Aorta (tissue), 5 donors: ENCODE measurements at places on chromosomes 7 and 10. TPM values are rescaled to one million over a fixed set of nuclear protein-coding genes. Genes with fewer than 3 reads are reported as not detected.

GRCh38 chr10:15379078-15379477 is 8.0 kb upstream of the FAM171A1 start:
- DNase-seq: no peak

DNA sequence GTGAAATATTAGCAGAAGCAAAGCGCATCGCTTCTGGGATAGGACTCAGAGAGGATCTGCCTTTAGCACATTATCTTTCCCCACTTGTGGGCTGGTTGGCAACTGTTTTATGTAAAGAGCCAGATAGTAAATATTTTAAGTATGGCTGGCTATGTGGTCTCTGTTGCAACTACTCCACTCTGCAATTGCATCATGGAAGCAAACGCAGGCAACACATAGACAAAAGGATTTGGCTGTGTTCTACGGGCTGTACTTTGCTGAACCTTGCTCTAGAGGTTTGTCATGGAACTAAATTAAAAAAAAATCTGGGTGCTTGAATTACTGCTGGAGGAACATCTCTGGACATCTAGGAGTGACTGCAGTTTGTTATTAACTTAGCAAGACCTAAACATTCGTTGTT is 307.8 kb upstream of the TPK1 start:
- no peak for DNase-seq

GRCh38 chr7:85286446-85286845 is 99.6 kb upstream of the SEMA3D start:
- no peak for DNase-seq

- no peak for DNase-seq
Measured at GRCh38 chr7:99788554-99788953, 4.6 kb upstream of the CYP3A4 start.

- no peak for DNase-seq
Measured at GRCh38 chr7:111174510-111174909, 83.6 kb downstream of the LRRN3 start.

DNA sequence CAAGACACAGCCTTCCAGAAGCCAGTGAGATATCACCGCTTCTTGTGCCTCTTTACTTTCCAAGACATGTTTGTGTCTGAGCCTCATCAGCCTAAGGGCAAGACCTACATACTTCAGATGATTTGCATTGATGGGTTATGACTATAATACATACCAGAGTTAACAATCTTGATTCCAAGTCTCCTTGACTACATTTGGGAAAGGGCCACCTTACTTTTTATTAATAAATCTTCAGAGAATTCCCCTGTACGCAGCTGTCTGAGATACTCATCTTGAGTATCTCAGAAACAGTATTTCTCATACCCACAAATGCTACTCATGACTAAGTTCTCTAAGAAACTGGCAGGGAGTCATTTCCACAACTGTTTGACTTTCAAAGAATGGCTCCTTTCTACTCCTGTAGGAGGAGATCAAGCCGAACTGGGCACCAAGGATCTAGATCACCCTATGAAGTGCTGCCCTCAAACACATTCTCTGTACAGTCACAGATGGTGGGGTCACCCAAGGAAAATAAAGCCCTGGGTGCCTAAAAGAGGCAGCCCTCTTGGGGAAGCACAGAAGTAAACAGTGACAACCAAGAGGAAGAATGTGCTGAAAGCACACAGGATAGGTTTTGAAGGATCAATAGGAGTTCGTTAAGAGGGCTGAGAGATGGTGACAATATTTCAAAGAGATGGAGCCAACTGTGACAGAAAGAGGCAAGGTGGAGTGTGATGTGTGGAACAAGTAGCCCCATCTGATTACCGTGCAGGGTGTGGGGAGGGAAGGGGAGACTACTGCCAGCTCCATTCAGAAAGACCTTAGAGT is 138.9 kb downstream of the JAZF1 start:
- DNase-seq: no peak

- no peak for DNase-seq
Measured at GRCh38 chr10:17076626-17077345, 52.8 kb downstream of the CUBN start.

DNA sequence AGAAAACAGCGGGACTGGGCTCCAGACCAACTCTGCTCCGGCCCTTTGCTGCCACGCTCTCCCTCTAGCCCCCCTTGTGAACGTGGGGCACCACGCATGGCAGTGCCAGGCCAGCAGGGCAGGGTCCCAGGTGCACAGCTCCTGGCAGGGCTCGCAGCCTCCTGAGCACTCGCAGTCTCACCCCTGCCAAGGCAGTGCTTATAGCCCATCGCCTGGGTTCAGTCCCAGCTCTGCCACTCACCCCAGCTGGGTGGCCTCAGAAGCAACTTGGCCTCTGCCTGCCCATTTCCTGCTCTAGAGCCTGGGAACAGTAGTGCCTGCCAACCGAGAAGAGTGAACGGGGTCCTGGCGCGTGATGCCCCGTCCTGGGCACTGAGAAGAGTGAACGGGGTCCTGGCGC is 36.3 kb downstream of the CFAP46 start:
- no peak for DNase-seq

DNA sequence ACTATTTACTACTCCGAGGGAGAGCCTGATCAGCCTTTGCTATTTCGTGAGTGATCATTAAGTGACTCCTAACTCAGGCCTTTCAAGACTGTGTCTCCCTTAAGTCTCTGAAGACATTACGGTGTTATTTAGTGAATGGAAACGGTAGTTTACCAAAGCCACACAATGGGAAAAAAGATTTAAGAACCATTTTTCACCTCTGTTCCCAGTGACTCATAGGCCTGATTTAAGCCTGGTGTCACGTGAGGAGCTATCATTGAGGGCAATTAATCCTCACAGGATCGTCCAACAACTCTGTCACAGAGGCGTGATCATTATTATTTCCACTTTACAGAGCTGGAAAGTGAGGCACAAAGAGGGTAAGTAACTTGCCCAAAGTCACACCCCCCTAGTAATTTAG is 20.3 kb downstream of the C10orf90 start:
- DNase-seq: no peak

GRCh38 chr7:143973870-143974416 is 19.3 kb downstream of the OR2F1 start:
- no peak for DNase-seq

DNA sequence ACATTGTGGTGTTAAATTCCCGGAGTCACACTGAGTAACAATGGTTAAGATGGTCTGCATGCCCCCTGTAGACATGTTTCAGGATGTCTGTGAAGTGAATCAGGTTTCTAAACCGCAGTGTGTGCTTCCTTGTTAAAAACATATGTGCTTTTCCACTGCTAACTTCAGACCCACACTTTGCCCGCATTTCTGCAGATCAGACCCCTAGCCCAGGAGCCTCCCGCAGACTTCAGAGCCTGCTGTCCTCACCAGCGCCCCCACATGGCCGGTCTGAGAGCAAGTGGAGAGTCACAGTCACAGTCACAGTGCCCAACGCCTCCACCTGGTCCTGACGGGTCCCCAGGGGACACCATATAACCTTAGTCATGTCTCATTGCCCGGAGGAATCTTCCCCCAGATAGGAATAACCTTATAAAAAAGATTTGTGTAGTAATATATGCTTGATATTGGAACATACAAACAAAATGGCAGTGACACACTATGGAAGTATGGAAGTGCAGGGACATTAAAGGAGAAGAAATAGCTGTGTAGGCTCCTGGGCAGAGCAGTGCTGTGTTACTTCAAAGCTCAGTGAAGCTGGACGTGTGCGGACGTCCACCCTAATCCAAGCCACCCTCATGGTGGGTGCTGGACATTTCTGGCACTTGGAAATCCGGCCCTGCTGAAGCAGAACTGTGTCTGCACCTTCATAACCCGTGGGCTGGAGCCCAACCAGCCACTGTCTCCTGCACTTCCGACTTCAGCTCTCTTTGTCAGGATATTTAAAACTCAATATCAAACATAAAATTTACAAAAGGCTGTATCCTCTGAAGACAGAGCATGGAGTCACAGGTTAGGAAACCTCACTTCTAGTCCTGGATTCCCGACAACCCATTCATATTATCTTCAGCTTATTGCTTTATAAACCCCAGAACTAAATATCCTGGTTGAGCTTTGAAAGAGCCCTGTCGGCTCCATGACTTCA is 29.0 kb downstream of the GSTO2 start:
- no peak for DNase-seq

- no peak for DNase-seq
Measured at GRCh38 chr10:126009650-126010049, 113.3 kb downstream of the FANK1 start.

DNA sequence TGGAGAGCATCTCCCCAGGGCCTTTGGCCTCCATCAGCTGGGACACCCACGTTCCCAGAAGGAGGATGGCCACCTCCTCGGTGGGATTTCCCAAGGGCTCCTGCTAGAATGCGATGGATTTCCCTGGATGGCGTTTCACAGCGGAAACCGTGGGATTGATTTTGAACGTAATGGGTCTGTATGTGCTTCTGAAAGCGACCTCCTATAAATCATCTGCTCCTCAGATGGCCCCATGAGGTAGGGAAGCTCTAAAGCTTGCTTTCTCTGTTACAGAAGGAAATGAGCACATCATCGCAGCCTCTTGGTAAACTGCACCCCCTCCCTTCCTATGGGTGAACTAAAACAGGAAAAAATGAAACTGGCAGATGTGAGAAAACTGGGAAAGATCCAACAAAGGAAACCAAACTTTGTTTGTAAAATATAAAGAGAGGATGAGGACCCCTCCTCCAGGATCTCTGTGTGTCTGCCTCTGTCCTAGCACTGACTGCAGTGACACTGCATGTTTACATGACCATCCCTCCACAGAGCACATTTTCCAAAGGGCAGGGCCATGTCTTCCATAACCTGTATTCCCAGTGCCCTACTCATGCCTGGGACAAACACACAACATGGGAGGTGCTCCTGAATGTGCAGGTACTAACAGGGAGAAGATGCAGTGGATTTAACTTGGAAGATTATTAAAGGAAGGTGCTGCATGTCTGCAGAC is 57.6 kb downstream of the LYZL1 start:
- no peak for DNase-seq

DNA sequence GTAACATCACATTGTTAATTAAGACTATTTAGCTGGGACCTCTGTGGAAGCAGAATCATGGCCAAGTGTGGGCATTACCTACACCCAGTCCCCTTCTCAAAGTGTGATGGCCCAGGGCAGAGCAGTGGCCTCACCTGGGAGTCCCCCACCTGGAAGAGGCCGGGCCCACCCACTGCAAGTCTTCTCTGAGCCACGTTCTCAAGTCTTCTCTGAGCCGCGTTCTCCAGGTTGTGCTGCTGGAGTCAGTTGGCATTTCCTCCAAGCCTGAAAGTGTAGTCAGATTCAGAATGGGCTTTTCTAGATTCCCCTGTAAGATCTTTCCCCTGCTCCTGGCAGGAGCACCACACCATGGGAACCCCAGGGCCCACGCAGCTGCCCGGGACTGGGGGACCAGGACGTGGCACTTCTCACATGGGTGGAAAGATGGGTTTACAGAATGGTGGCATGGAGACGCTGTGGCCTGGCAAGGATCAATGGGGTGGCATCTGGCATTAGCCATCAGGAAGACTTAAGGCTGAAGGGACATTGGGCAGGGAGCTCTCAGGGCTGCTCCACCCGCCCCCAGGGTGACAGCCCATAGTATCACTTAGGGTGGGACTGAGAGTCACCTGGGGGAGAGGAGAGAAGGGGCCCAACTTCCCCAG is 68.0 kb downstream of the MKI67 start:
- DNase-seq: peak; percentile 69

DNA sequence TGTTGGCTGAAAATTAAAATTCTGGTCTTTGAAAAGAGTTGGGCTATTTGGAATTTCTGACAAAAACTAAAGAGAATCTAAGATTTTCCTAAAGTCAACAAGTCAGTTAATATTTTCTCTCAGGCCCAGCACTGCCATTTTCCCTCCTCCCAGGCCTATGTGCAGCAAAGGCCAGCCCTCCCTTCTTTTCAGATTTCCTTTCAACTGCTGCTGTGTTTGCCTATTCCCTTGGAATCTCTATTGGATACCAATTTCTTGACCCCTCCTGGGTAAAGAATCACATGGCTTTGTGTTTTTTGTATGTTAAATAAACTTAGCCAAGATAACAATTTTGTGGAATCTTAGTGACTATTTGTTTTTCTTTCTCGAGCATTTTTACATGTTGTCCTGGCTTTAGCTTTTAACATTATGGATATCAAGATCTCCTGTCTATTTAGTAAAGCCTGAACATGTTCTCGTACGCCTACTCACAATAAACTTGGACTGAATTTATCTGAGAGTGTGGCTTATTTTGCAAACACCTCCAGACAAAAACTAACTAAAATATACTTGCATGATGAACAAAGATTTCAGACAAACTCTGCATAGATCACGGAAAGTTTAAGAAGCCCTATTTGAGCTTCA is 19.9 kb downstream of the MACC1 start:
- no peak for DNase-seq

DNA sequence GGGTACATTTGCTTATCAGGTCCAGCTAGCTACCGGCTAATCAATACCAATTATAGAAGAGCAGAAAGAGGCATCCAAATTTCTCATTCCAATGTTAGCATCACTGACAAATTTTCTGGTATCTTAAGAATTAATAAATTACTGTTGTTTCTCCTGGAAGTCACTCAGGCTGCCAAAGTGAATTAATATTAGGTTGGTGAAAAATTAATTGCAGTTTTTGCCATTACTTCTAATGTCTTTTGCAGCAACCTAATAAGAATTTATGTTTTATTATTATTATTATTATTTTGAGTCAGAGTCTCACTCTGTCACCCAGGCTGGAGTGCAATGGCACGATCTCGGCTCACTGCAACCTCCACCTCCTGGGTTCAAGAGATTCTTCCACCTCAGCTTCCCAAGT is 979.9 kb downstream of the TYW1 start:
- DNase-seq: no peak

GRCh38 chr10:121309164-121309563 is 289.1 kb downstream of the FGFR2 start:
- DNase-seq: no peak

DNA sequence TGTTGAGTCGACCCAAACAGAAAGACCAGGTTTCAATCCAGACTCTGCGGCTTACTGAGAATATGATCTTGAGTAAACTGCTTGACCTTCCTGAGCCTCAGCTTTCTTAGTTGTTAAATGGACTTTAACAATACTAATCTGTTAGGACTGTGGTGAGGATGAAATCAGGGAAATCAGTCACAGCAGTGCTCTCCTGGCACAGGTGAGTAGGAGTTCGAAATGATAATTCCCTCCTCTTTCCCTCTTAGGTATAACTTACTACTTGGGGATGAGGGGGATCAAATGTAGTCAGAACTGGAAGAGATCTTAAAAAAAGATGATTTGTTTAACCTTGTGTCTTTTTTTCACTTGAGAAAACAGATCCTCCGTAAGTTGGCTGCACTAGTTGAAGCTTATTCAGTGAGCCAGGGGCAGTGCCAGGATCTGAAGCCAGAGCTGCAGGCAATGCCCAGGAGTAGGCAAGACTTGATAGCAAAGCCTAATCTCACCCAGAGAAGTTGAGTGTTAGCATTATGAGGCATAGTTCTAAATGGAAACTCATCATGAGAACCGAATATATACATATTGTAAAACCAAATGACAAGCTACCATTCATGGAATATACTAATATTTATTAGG is 1.8 kb upstream of the MAGI2 start:
- DNase-seq: no peak

Gene MSMB
- total RNA-seq: not detected

Gene ZNF117
- total RNA-seq: 15.3 TPM

Gene EEPD1
- total RNA-seq: 15.4 TPM

Gene ZCWPW1
- total RNA-seq: 2.2 TPM

Gene OR2A42
- total RNA-seq: not detected

Gene JAKMIP3
- 0.23 TPM for total RNA-seq

Gene PDZD7
- total RNA-seq: 1.6 TPM
